Activated CD4-positive, alpha-beta memory T cell treated with anti-CD3 and anti-CD28 coated beads, Interleukin-2, amount 10 ng/mL, durations not matched to agents 7 days and 5 days (primary cell): ENCODE measurements at places on chromosomes 7 and 10. TPM values are rescaled to one million over a fixed set of nuclear protein-coding genes. Genes with fewer than 3 reads are reported as not detected.

Gene MEOX2
- total RNA-seq = not detected

Gene FKBP6
- total RNA-seq = not detected

Gene SFMBT2
- 27.0 TPM for total RNA-seq

Gene LRRC17
- total RNA-seq = 0.15 TPM

Gene RSBN1L
- 28.7 TPM for total RNA-seq

Gene PNLIPRP3
- not detected for total RNA-seq

Gene SMKR1
- total RNA-seq = 2.2 TPM

GRCh38 chr7:155069992-155070751 is at the start of gene HTR5A:
Gene HTR5A (plus strand): TSS chr7:155070324. CDS start chr7:155070900, 576 bp downstream.
- no peaks in the 10 kb centered on the region for H3K36me3 ChIP-seq
- peak; percentile 85 for DNase-seq
- H3K4me1 ChIP-seq = no peaks in the 10 kb centered on the region
- H3K4me3 ChIP-seq = no peak within 1 kb of the TSS
- H3K27ac ChIP-seq = no peak within 1 kb of the TSS
- H3K27me3 ChIP-seq = peaks cover 15% of the 10 kb centered on the region

DNA sequence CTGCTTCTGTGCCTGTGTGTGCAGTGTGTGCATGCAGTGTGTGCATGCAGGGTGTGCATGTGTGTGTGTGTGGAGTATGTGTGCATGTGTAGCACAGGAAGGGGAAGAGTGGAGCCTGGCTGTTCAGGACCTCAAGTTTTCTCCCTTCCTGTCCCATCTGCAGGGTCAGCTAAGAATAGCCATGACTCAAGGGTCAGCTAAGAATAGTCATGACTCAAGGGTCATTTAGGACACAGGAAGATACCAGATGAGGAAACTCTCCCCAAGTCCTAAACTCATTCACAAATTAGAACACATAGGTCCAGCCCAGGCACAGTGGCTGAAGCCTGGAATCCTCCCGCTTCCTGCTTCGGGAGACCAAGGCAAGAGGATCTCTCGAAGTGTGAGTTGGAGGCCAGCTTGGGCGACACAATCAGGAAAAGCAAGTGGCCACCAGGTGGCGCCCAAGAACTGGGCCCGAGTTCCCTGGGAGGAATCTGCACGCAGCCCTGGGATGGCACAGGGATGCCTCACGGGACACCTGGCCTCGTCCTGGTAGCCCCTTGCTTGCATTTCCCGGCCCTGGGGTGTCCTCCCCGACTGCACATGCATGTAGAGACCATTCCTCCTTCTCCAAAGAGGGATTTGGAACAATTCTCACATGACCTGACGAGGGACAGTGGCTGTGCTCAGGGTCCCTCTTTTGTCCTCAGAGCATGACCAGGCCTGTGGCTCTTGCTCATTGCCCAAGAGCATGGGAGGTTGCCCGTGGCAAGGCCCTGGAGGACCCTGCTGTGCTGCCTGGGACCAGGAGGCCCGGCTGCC is 21.4 kb upstream of the VOPP1 start:
- no peaks in the 10 kb centered on the region for H3K4me1 ChIP-seq
- peaks cover 4% of the 10 kb centered on the region for H3K27me3 ChIP-seq
- no peak overlapping the region for H3K4me3 ChIP-seq
- no peaks in the 10 kb centered on the region for H3K36me3 ChIP-seq
- DNase-seq = peak; percentile 72

DNA sequence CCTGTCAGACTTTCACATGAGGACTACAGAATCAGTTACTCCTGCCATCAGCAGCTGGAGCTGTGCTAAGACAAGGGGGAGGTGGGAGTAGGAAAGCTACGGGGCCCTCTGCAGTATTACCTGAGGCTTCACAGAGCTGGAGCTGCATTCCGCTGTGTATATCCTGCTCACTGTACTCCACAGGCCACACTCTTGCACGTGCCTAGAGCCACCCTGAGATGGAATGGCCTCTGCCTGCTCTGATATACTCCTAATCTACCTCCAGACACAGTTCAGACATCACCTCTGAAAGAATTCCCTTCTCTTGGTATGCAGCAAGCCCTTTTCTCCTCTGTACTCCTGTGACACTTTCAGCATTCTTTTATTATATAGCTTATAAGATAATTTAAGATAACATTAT is 34.8 kb downstream of the TRDMT1 start:
- no peak overlapping the region for H3K27ac ChIP-seq
- DNase-seq = no peak
- H3K4me3 ChIP-seq = no peak overlapping the region
- H3K27me3 ChIP-seq = no peaks in the 10 kb centered on the region
- no peaks in the 10 kb centered on the region for H3K4me1 ChIP-seq

DNA sequence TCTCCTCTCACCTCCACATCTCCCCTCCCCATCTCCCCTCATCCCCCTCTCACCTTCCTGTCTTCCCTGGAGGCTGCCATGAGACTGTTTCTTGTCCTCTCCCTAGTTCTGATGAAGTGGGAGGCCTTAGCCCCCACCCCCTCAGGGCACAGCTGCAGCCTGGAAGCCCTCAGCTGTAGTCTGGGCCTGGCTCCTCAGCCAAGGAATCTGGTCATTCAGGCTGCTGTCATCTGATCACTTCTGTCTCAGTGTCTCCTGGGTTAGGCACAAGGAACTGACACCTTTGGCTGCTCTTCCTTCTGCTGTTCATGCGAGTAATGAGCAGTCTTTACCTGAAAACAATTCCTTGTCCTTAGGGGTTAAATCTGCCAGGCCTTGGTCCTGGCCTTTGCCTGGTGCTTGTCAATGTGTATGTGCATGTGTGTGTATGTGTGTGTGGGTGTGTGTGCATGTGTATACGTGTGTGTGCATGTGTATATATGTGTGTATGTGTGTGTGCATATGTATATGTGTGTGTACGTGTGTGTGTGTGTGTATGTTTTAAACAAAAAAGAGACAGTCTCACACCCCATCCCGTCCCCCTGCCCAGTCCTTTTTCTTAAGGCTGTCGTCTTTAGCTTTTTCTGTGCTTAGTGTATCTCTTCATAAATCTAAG is 153.5 kb upstream of the TMEM72 start:
- no peak overlapping the region for H3K4me3 ChIP-seq
- DNase-seq = no peak
- H3K4me1 ChIP-seq = no peaks in the 10 kb centered on the region
- H3K36me3 ChIP-seq = no peaks in the 10 kb centered on the region

DNA sequence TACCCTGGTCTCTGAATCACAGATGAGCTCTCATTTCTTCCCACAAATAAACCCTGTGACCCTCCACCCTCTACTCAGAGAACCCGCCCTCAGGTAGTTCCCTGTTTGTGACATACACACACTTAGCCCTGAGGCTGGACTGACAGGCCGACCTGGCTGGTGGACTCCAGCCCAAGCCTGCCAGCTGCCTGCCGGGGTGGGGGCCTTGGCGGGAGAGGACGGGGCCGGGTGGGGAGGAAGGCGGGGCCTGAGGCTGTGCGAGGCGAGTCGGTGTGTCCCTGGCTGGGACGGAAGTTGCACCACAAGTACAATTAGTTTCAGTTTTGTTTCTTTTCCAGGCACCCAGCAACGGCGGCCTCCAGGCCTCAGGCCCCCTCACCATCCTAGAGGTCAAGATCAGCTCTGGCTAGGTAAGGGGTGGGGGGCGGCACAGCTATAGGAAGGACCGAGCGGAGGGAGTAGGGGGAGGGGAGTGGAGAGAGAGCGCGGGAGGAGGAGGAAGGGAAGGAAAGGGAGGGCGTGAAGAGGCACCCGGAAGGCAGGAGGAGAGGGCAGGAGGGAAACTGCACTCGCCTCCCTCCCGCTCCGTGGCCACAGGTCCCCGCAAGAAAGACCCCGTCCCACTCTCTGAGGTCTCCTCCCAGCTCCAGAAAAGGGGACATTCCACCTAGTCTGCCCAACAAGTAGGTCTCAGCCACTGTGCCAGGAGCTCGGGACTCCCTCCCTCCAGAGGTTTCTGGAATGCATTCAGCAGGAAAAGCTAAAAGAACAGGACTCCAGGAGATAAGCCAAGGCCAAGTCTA is at the start of gene TRIM56:
TRIM56 (plus strand) TSS at position 320 of the 803 bp plus-strand sequence. CDS start 1,832 bp downstream, outside the sequence.
- H3K27ac ChIP-seq = peak within 1 kb of the TSS; percentile 97
- H3K4me1 ChIP-seq = peaks cover 34% of the 10 kb centered on the region
- H3K27me3 ChIP-seq = peaks cover 5% of the 10 kb centered on the region
- DNase-seq = peak; percentile 86
- H3K36me3 ChIP-seq = peaks cover 32% of the 10 kb centered on the region

- no peaks in the 10 kb centered on the region for H3K27me3 ChIP-seq
- H3K27ac ChIP-seq = no peak overlapping the region
- H3K4me1 ChIP-seq = no peaks in the 10 kb centered on the region
- DNase-seq = no peak
- H3K4me3 ChIP-seq = no peak overlapping the region
Observed at GRCh38 chr10:42367532-42368230, 270.7 kb downstream of the ZNF33B start.

- H3K4me3 ChIP-seq = no peak overlapping the region
- no peaks in the 10 kb centered on the region for H3K27me3 ChIP-seq
- peaks cover 17% of the 10 kb centered on the region for H3K36me3 ChIP-seq
- DNase-seq = no peak
- H3K4me1 ChIP-seq = peaks cover 9% of the 10 kb centered on the region
Observed at GRCh38 chr7:151559557-151560183, 40.0 kb upstream of the RHEB start.

DNA sequence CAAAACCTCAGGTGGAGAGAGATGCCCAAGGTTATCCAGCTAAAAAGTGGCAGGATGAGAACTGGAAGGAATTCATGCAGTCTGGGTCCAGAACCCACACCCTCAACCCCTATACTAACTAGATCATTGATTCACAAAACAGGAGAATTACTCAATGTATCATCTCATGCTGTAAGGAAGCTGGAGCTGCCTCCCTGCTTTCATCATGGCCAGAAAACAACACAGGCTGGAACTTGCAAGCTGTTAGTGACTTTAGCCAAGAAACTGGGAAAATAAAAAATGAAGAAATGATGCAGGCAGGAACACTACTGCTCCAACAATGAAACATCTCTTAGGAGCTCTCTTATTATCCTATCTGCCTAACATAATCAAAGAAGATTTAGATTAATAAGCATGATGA is 619.8 kb upstream of the CELF2 start:
- no peak for DNase-seq
- H3K4me1 ChIP-seq = no peaks in the 10 kb centered on the region
- no peaks in the 10 kb centered on the region for H3K27me3 ChIP-seq
- no peaks in the 10 kb centered on the region for H3K36me3 ChIP-seq
- no peak overlapping the region for H3K27ac ChIP-seq

DNA sequence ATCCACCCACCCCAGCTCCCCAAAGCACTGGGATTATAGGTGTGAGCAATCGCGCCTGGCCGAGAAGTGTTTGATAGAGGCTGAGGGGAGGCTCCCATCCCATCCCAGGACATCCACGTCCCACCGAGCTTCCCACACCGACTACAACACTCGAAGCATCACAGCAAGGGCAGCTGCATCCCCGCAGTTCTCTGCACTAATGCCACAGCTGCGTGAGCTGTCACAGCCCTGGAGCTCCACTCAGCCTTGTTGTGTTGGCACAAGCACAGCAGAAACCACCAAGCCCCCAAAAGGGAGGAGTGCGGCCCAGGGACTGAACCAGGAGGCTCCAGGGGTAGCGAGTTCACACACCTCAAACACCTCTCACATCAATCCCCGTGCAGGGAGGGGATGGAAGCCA is 121.6 kb downstream of the DIP2C start:
- no peak overlapping the region for H3K4me3 ChIP-seq
- no peak overlapping the region for H3K27ac ChIP-seq
- H3K36me3 ChIP-seq = no peaks in the 10 kb centered on the region
- DNase-seq = no peak
- no peaks in the 10 kb centered on the region for H3K4me1 ChIP-seq

GRCh38 chr10:34298346-34298818 is 516.7 kb downstream of the PARD3 start:
- DNase-seq = no peak
- no peak overlapping the region for H3K4me3 ChIP-seq
- H3K36me3 ChIP-seq = no peaks in the 10 kb centered on the region
